Stimulated activated CD8-positive, alpha-beta memory T cell treated with anti-CD3 and anti-CD28 coated beads, Interleukin-15, amount 100 ng/mL, for 24 hours (primary cell): ENCODE measurements at places on chromosomes 4 and X.

DNA sequence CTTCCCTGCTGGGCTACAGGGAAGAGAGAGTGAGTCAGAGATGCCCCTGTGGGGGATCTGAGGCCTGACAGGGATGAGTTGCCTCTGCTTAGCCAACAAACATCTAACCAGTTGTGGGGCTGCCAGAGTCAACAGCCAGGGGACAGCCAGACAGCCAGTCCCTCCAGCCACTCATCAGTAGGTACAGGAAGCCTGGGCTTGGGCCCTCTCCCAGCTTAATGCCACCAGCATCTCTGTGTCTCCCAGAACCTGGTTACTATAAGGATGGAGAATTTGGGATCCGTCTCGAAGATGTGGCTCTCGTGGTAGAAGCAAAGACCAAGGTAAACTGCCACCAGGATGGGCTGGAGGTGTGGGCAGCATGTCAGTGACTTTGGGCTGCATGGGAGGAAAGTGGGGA, 17.3 kb upstream of the SASH3 start:
- DNase-seq: no peak

DNA sequence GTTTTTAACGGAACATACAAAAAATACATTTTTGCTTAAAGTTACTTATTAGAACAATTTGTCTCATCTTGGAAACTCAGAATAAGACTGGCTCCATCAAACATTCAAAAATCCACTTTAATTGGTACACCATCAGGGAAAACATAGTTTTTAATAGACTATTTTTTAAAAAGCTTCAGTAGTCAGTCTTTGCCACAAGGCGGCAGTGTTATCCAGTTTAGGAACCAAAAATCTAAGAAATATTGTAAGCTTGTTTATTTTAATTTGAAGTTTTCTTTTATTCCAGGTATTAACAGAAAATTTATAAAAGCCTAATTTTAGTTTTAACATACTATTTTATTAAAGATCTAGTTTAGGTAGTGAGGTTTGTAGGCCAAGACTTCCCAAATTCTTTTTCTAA, 107.7 kb downstream of the APOOL start:
- DNase-seq: no peak

GRCh38 chr4:70930530-70931256, 28.5 kb downstream of the MOB1B start:
- no peak for DNase-seq

GRCh38 chr4:159420162-159421057, 317.5 kb downstream of the RAPGEF2 start:
- DNase-seq: no peak

DNA sequence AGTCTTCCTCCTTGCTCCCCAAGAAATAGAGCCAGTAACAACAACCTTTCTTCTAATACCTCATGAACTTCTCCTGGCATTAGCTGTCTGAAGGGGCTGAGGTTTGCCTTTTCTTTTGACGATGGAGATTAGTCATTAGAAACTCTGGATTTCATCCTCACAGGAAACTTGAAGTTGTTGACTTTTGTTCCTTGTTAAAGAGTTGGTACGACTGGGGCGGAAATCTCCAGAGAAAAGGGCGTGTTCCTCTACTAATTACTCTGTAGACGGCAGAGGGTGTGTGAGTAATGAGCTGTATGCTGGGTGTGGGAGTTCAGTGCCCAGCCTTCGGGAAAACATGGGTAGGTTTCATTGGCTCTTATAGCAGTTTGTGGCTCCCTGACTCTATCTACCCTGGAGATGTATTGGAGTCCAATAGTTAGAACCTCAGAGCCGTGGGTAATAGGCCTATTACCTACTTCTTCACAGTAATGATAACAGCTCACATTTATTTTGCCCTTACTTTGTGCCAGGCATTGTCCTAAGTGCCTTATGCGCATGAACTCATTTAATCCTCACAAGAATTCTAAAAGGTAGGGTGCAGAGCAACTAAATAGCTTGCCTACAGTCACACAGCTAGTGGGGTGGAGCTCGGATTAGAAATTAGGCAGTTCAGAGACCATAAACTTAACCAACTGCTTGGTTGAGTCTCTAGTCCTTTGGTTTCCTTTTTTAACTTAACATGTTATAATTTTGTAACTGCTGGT, 23.4 kb downstream of the TMEM164 start:
- DNase-seq: no peak

DNA sequence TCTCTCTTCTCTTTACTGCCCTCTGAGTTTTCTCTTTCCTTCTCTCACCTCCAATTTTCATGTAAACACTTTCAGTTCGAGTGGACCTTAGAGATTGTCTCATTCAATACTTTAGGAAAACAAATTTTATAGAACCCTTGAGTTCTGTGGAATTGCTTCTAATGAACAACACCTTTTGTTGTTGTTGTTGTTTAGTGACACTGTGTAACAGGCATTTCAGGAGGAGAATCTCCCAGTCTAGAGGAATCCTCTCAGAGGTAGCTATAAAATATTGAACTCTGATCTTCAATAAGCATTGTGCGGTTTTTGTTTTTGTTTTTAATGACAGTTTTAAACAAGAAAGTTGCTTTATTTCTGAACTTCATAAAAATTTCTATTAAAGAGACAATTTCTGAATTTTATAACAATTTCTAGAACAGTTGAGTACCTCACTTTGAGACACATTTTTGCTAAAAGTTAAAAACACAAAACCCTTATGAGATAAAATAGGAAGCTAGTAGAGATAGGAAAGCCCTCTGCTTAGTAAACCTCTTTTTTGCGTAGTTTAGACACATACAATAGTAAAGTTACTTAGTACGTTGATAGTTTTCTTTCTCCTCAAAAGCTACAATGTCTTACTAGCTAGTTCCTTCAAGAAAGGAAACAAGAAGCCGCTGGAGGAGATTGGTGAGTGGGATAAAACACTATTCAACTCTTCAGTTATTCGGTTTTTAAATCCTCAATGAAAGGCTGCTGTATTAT, 38.8 kb downstream of the CLCN3 start:
- no peak for DNase-seq

DNA sequence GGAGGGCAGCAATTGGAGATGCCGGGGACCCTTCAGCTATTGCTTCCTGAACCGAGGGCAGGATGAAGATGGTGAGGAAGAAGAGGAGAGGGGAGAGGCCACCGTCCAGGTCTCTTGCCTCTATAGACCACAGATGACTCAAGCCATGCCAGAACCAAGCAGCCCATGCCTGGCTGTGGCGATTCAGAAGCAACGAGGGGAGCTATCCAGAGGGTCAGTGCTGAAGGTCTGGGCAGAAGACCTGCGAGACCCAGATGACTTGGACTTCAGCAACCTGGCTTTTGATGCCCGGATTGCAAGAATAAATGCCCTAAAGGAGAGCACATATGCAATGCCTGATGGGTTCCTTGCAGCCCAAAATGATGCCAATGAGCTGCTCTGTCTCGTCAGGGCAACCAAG, 70.2 kb upstream of the PRPS2 start:
- no peak for DNase-seq

DNA sequence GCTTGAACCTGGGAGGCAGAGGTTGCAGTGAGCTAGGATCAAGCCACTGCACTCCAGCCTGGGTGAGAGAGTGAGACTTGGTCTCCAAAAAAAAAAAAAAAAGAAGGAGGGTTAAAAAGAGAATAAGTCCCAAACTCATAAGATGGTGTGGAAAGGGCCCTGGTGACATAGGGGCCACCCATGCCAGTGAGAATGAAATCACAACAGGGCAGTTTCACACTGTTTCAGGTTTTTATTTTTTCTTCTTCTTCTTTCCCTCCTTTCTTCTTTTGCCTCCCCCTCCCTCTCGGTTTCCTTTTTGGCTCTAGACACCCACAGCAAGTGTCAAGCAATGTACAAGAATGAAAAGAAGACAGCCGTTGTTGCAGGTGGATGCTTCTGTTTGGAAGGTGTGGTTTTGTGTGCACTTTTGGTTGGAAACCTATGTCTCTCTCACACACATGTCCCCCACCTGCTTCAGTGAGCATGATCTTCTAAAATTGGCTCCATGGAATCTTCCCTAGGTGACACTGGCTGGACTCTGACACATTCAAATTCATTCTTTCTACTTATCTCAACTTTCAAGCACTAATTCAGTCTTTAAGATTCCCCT, 14.4 kb upstream of the TLR8 start:
- no peak for DNase-seq

- no peak for DNase-seq
These were observed 6.6 kb upstream of the GRPEL1 start for GRCh38 chr4:7074426-7074825.

GRCh38 chr4:77104388-77104787, 28.6 kb upstream of the CCNI start:
- DNase-seq: no peak

GRCh38 chrX:113793563-113793962, 790.3 kb upstream of the HTR2C start:
- DNase-seq: no peak

DNA sequence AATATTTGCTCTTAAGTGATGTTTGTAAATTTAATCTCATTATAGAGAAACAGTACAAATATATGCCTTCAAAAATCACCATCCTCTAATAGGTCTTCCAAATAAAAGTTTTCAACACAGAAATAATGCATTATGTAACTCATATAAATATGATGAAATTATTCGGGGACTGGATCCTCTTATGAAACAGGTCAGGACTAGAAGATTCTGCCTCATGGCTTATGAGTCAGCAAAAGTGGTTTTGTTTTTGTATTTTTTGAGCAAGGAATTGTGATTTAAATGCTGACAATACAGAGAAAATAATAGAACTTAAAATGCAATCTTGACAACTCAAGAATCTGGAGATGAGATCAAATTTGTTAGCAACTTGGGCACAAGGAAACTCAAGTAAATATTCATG, 179.7 kb upstream of the NDP start:
- DNase-seq: no peak

GRCh38 chrX:1041091-1041490, 171.4 kb downstream of the CRLF2 start:
- DNase-seq: no peak

- DNase-seq: no peak
These were observed 46.8 kb downstream of the PSAPL1 start for GRCh38 chr4:7387925-7388324.

DNA sequence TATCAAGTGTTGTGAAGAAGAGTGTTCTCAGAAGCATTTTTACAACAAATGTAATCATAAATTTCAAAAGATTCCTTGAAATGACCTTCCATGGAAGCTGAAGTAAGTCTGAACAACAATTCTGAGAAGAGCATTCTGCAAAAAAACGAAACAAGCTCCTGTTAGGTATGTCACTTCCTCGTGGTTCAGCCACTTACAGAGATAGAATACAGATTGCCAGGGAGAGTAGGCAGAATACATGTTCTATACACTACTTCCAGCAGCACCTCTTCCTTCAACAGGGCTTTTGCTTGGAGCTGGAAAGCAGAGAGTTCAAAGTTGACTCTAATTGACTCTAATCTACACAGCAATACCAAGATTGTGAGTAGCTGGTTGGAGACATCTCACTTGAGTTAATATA, 274.5 kb downstream of the ADGRA3 start:
- DNase-seq: no peak

GRCh38 chr4:97646997-97647396, 496.3 kb downstream of the STPG2 start:
- DNase-seq: no peak

GRCh38 chrX:134981910-134982309, 8.9 kb upstream of the SMIM10 start:
- DNase-seq: no peak

DNA sequence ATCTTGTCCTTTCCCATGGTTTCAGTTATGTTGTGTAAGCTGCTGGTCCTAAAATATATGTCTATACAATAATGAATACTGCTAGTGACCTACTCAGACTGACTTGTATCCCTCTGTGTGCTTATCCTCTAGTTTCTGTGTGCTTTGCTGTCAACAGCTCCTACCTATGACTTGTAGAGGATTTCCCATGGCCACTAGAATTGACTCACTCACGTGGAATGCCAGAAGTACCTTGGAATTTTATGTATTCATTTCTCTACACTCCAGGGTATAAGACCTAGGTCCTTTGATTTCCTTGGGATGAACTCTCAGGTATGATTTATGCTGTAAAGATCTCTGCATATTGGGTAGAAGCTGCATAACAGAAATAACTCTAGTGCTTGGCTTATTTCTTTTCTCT, 279.9 kb upstream of the SLIT2 start:
- no peak for DNase-seq

DNA sequence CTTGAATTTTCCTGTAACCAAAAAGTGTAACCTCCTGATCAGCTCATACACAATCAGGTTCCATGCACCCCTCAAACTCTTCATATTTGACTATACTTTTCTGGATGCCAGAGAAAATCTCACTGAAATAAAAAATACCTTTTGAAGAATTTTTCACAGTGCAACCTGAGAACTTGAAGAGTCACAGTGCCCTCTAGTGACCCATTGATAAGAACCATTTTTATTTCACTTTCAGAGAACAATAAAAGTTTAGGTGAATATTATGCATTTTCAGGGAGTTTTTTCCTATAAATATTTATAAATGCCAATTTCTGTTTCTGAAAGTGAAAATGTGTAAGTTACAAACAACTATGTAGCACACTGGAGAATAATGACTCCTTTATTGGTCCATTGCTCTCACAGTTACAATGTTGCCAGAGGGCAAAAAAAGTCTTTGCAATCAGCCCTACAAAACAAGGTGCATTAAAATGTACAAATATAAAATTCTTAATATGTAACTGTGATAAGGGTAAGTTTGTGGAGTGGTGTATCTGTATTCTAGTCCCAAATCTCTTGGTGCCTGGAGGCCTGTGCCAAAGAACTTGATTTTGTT, 153.6 kb upstream of the INTU start:
- DNase-seq: no peak

DNA sequence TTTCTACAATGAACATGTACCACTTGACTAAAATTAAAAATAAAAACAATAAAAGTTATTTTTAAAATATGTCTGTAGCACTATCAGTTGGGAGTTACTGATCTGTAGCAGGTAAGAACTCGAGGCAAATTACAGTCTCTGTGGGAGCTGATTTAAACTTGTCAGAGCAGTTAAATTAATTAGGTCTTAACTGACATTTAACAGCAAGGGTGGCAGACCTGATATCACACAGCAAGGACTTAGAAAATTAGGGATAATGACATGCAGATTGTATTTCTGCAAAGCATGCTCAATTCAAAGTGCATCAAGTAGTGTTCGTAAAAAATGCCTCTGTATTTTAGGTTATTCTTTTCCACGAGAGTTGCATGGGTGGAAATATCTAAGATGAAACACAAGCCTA, 208.9 kb downstream of the SPATA18 start:
- DNase-seq: no peak

DNA sequence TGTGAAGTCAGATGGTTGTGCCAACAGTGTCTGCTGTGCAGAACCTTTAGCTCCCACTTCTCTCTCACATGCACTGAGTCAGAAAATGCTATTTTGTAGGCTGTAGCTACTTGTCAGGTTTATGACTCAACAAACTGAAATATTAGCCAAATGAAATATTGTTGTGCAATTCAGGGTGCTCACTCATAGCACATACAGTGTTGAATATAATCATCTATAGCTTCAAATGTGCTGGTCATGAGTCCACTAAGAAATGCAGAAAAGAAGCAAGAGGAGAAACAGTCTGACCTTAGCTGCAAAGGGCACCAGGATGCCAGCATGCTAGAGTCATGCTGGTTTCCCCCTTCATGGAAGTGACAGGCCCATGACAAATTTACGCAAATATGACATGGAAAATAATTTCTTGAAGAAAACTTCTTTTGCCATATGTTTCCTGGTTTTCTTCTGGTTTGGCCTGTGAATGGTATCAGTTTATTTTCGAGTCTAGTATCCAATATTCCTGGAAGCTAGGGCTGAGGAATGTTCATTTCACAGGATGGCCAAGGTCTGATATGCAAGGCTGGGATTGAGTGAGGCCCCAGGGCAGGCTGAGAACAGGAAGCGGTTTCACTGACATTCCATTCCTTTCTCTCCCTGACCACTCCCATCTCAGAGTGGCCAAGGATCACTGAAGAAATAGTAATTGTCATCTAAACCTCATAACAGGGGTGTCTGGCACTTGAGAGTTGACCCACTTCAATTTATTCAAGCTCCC, 10.3 kb upstream of the CXCL2 start:
- no peak for DNase-seq
